ENCODE measurements at places on chromosomes 6 and 20.

DNA sequence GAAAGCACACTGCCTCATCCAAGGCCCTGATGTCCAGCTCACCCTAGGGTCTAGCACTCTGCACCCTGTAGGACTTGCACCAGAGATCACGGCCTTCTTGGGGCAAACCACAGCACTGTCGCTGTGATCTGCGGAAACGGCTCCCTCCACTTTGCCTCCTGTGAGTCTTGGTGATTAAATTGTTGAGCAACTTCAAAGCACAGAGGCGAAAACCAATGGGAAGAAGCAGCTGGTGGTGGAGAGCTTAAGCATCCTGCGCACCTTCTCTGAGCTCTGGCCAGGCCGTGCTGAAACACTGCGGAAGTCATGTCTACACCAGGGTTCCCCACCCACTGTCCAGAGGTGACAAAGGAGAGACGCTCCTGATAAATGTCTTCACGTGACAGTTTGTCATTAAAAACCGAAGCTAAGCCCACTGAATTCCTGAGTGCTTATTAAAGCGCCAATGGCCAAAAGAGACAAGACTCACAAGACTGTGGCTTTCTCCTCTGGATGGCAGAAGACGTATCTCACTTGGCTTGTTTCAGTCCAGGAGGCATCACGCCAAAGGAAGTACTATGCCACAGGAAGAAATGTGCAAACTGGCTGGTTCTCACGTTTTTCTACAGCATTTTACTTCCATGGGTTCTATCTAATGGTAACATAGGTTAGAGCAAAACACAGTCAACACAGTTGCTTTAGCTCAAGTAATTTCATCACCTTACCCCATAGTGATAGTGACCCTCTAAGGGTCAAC, 3.1 kb downstream of the RAMACL start:
- DNase-seq, result no peak

GRCh38 chr6:106530502-106530901, 98.8 kb downstream of the RTN4IP1 start:
- DNase-seq, result no peak

- no peak for DNase-seq
Observed at GRCh38 chr6:1916334-1917070, 306.8 kb downstream of the FOXC1 start.

GRCh38 chr6:45398075-45398813, 20.5 kb upstream of the SUPT3H start:
- peak; percentile 46 for DNase-seq

DNA sequence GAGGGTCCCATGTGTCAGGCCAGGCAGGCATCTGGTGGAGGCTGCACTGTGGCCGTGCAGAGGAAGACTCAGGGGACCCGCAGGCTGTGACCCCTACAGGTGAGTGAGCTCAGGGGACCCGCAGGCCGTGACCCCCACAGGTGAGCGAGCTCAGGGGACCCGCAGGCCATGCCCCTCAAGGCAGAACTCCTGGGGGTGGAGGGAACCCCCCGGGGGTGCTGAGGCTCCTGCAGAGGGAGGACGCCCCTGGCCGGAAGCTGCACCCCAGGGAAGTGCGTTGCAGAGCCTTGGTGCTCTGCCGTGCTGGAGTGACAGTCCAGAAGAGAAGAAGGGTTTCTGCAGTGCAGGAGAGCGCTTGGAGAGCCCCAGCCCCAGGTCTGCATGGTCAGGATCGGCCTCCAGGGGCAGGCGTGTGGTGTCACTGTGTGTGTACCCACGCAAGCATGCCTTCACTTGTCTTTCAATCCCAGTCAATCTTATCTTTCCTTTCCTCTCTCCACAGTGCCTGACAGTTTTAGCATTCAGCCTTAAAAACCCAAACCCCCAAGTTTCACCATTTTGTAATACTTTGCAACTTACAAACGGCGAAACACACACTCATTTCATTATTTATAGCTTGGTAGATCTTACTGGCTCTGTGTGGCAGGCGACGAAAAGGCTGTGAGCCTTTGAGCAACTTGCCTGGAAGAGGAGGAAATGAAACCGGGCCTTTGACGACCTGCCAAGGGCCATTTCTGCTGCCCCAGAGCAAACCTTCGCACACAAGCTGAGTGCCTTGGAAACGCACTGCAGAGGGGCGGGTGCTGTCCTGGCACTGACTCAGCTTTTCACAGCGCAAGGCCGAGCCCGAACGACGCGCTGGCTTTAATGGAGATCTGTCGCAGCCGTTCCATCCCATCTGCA, 101.4 kb upstream of the AGPAT4 start:
- DNase-seq, result no peak

GRCh38 chr20:48411919-48412522, 415.8 kb downstream of the PREX1 start:
- no peak for DNase-seq

DNA sequence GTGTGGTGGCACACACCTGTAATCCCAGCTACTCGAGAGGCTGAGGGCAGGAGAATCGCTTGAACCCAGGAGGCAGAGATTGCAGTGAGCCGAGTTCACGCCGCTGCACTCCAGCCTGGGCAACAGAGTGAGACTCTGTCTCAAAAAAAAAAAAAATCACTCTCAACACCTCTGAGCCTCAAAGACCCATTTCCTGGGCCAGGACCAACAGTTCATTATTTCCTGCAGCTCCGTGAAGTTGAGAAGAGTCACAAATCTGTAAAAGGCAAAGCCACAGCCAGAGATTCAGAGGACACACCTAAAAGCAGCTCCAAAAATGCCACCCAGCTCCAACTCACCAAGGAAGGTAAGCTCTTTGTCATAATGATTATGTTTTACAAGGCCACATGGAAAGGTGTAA, 15.2 kb upstream of the NOP56 start:
- no peak for DNase-seq

DNA sequence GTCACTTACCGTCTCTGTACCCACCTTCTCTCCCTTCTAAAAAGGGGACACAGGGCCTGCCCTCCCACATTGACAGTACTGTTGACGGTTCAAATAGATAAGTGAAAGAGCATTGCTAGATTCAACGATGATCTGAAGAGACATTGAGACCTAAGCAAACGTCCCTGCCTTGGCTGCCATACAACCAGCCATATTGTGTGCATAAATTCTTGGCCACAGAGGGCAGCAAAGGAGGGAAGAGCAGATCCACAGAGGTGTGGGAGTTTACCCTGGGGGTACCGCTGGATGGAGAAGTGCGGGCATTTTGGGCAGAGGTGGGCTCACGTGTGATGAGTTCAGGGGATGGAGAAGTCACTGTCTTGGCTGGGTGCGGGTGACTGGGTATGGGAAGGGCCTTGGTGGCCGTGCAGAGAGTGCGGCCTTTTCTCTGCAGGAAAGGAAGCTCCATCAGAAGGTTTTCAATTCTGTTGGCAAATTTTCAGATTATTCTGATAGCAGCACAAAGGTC, 85.6 kb downstream of the POPDC3 start:
- no peak for DNase-seq

DNA sequence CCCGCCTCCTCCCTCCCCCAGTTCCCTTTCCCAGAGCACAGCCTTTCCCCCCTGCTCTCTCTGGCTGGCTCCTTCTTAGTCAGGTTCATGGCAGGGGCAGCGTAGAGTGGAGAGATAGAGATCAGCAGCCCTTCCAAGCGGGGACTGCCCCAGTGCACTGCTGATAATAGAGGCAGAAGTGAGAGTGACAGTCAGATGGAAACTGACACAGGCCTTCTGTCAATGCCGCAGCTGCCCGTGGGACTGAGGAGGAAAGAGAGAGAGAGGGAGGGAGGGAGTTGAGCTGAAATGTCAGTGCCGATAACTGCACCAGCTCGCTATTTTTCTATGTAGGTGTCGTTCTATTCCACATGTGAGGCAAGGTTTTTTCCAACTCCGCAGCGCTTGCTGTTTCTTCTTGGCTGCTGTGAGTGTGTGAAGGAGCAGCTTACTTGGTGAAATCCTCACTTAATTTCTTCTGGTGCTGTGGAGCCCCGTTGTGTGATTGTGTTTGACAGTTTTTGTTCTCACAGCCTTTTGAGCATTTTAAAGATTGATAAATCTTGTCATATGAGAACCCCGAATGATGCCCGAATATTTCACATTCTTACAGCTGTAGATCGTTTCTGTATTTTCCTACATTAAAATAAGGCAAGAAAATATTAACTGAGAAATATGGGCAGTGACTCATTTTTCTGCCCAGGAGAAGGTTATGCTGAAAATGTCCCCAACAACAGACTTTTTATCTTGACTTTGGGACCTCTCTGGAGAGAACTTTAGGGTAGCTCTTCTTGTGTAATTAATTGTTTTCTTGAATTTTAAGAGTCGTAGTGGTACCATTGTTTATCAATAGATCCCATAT, 386.4 kb upstream of the MMS22L start:
- peak; percentile 74 for DNase-seq

- DNase-seq, result no peak
Observed at GRCh38 chr20:34873583-34874093, 982 bp upstream of the GGT7 start.

DNA sequence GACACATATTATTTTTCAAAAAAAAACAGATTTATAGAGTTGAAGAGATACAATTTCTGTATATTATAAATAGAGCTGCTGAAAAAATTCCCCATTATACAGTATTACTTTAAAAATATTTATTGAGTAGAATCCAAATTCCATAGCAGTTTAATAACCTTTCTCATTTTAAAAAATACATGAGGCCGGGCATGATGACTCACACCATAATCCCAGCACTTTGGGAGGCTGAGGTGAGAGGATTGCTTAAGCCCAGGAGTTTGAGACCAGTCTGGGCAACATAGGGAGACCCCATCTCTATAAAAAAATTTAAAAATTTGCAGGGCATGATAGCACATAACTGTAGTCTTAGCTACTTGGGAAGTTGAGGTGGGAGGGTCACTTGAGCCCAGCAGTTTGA, 13.0 kb downstream of the ATRN start:
- DNase-seq, result no peak

- DNase-seq, result no peak
Observed at GRCh38 chr6:113651120-113651519, 206.0 kb upstream of the MARCKS start.

DNA sequence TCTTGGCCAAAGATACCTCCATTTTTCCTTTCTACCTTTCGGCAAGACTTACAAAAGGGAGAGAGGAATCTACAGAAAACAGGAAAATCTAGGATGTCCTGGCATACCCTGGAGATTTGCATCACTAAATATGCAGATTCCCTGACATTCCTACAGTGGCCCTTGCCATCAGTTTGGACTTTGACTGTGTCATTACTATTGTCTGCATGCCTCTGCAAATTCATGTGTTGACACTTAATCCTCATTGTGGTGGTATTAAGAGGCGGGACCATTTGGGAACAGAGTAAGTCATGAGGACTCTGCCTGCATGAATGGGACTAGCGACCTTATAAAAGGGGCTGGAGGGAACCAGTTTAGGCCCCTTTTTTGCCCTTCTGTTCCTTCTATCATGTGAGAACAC, 50.5 kb upstream of the DTNBP1 start:
- DNase-seq, result no peak

- peak; percentile 88 for DNase-seq
Observed at GRCh38 chr20:60057123-60057865, 99.1 kb downstream of the CDH26 start.

DNA sequence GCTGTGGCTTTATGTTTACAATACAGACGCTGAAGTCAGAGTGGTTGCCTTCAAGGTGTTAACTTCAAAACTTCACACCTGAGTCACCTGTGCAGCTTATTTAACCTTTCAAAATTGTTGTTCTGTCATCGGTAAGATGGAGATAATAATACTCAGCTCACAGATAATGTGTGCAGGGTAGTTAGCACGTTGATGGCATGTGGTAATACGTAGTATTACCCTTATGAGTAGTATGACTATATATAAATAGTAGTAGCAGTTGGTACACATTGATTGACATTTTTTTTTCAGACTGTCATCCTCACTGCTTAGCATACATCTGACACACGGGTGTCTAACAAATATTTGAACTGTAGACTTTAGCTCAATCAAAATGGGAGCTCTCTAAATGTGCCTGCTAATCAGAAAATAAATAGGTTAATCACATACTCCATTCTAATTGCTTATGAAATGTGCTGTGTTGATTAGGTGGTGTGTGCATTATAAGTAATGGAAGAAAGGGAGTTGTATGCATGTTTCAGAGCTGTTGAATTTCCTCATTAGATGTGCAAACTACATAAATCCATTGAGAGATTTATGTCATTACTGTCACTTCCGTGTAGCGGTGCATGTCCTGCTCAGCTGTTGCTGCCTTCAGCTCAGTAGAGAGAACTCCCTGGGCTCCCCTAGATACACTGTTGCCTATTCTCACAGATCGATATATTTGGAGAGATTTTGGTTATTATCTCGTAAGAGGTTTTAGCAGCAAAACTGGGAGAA, 11.2 kb upstream of the MROH8 start:
- no peak for DNase-seq

GRCh38 chr6:45838996-45839395, 176.7 kb downstream of the CLIC5 start:
- no peak for DNase-seq

DNA sequence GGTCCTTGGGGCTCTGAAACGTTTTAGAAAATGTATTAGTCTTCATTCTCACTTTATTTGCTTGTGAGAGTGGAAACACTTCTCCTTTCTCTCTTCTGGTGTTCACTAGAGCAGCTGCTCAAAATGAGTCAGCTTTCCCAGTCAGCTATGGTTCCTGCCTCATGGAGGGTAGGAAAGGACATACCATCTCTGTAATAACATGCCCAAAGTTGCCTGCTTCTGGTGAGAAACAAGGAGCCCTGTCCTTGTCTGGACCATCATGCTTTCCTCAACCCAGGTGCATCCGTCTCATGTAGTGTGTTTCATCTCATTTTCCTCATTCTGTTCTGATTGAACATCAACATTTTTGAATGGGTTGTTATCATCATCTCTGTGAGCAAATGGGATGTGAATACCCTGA, 17.1 kb upstream of the TINAG start:
- DNase-seq, result peak; percentile 41

GRCh38 chr6:151585741-151586140, 91.9 kb downstream of the CCDC170 start:
- DNase-seq, result no peak

DNA sequence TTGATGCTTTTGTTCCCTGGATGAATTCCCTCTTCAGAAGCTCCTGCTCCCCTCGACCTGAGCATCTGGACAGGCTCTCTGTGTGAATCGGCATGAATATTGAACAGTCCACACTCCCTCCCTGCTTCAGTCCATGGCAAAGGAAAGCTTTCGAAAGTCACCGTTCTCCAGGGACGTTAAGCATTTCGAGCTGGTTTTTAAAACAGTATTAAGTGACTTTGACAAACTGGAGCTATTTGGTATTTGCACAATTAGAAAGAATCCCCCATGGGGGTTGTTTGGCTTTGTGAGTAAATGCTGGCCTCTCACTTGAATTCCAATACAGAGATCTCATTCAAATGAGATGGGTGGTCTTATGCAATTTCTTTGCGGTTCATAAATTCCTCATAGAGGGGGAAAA, 85.3 kb upstream of the TIAM2 start:
- no peak for DNase-seq

- DNase-seq, result no peak
Observed at GRCh38 chr20:61692479-61692878, 373.2 kb downstream of the TAF4 start.

DNA sequence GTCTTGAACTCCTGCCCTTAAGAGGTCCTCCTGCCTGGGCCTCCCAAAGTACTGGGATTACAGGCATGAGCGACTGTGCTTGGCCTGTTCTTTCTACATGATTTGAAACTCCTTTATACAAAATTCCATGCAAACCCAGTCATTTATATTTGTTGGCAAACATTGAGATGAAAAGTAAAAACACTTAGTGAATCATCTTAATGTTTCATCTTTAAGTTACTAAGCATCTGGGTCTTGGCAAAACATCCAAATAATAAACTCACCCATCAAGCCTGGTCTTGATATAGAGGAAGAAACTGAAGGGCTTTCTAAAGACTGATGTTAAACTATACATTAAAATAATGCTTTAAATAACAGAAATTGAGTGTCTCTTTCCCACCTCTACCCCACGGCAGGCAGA, 95.1 kb downstream of the FUT9 start:
- no peak for DNase-seq

- DNase-seq, result no peak
Observed at GRCh38 chr6:54020334-54020733, 90.9 kb upstream of the MLIP start.
